WTC11 (cell line): ENCODE measurements at places on chromosomes 5 and 9. TPM values are rescaled to one million over a fixed set of nuclear protein-coding genes. Genes with fewer than 3 reads are reported as not detected.

DNA sequence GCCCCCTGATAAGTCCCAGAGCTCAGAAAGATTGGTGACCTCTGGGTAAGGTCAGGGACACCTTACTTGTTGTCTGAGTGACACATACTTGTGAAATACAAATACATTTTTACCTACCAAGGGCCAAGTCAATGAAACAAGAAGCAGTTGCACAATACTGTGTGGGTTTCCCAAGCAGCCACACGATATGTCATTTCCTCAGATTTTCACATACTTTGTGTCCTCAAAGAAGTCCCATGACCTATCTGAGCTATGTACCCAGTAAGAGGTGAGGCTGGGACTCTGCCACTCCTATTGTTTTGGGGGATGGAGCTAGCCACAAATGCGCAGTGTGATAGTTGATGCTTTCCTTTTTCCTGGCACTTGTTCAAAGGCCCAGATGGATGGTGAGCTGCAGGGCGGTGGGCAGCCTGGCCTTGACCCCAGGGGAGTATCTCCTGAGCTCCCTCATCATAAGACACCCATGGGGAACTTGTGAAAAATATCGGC lies 4.8 kb upstream of the SLC25A51 start:
- no peak for DNase-seq
- H3K36me3 ChIP-seq: no peaks in the 10 kb centered on the region
- H3K27ac ChIP-seq: no peak overlapping the region
- peaks cover 13% of the 10 kb centered on the region for H3K4me1 ChIP-seq
- no peak overlapping the region for H3K4me3 ChIP-seq

DNA sequence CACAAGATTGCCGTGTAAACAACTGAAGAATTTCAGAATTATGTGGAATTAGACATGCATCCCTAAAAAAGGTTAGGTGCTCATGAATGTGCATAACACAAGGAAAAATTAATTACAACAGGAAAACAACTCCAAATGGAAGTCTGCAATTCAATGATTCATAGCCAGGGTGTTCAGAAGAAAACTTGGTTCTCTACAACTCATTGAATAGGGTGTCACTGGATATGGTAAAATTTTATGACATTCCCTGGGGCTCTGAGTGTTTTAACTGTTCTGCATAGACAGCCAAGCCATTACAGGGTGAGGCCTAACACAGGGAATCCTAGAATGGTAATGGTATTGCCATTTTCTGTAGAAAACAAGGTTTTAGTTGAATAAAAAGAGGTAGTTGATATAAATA lies 24.4 kb upstream of the ZSWIM6 start:
- no peak overlapping the region for H3K27ac ChIP-seq
- H3K36me3 ChIP-seq: no peaks in the 10 kb centered on the region
- no peak for DNase-seq
- H3K27me3 ChIP-seq: peaks cover 51% of the 10 kb centered on the region
- H3K4me1 ChIP-seq: peaks cover 10% of the 10 kb centered on the region

GRCh38 chr9:123922911-123923310 lies 7.0 kb downstream of the DENND1A start:
- H3K36me3 ChIP-seq: peaks cover 21% of the 10 kb centered on the region
- H3K4me3 ChIP-seq: no peak overlapping the region
- no peak overlapping the region for H3K27ac ChIP-seq
- peaks cover 38% of the 10 kb centered on the region for H3K4me1 ChIP-seq
- no peaks in the 10 kb centered on the region for H3K27me3 ChIP-seq

DNA sequence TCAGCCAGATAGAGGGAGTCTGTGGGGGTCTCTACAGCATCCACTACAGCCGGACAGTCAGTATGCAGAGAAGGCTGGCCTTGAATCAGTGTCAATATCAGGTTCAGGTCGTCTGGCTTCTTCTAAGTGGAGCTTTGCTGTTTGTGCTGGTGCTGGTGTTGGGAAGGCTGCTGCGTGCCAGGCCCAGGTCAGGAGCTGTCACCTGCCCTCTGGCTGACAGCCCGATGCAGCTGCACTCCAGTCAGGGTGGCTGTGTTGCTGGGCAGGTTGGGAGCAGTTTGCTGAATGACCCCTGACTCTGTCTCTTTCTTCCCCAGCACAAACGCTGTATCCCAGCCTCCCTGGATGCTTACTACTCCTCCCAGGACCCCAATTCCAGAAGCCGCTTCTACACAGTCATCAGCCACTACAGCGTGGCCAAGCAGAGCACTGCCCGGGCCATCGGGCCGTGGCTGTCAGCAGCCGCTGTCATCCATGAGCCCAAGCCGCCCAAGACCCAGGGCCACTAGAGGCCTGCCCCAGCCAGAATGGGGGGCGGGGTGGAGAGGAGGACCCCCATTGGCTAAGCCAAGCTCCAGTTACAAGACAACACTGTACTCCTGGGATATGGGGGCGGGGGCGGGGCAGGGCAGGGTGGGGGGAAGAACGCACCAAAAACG lies 61.6 kb downstream of the NSG2 start:
- no peak overlapping the region; the same call in 1 of the 2 replicates for H3K27ac ChIP-seq
- peak; percentile 49 for DNase-seq
- no peak overlapping the region for H3K4me3 ChIP-seq
- H3K27me3 ChIP-seq: no peaks in the 10 kb centered on the region
- peaks cover 21% of the 10 kb centered on the region for H3K4me1 ChIP-seq
- no peaks in the 10 kb centered on the region for H3K36me3 ChIP-seq

DNA sequence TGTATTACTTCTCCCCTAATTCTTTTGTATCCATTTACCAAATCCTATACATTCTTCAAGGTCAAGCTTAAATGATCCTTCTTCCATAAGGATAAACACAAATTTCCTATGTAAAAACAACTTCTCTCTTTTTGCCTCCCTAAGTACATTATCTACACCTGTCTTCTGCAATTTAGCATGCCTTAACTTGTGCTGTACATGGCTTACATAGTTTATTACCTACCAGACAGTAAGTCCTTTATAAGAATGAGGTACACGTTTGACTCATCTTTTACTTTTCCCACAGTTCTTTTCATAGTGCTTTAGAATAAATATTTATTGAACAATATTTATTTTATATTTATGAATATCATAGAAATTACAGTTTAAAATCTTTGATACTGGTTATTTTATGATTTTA lies 33.4 kb downstream of the GIN1 start:
- peaks cover 43% of the 10 kb centered on the region for H3K36me3 ChIP-seq
- no peaks in the 10 kb centered on the region for H3K4me1 ChIP-seq
- H3K27me3 ChIP-seq: no peaks in the 10 kb centered on the region; the same call in 1 of the 2 replicates
- H3K27ac ChIP-seq: no peak overlapping the region
- DNase-seq: no peak

DNA sequence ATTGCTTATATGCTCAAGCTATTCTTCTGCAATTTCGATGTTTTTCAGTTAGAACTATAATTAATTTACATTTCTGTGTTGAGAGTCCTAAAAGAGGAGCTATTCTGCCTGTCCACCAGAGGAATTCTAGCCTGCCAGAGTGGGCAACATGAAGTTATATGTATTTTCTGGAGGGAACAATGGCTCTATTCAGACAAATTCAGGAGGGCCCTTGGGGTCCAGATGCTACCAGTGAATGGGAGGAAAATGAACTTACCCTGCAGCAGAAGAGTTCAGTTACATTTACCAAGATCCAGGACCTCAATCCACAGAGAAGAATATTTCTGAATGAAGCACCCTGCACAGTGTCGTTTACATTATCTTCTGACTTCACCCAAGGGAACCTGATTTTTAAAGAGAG lies 80.7 kb downstream of the ITGA1 start:
- H3K36me3 ChIP-seq: no peaks in the 10 kb centered on the region
- H3K27ac ChIP-seq: no peak overlapping the region
- H3K4me1 ChIP-seq: peaks cover 5% of the 10 kb centered on the region

- peaks cover 13% of the 10 kb centered on the region for H3K36me3 ChIP-seq
- DNase-seq: peak; percentile 6
Measured at GRCh38 chr5:1507961-1508658, 15.7 kb downstream of the LPCAT1 start.

DNA sequence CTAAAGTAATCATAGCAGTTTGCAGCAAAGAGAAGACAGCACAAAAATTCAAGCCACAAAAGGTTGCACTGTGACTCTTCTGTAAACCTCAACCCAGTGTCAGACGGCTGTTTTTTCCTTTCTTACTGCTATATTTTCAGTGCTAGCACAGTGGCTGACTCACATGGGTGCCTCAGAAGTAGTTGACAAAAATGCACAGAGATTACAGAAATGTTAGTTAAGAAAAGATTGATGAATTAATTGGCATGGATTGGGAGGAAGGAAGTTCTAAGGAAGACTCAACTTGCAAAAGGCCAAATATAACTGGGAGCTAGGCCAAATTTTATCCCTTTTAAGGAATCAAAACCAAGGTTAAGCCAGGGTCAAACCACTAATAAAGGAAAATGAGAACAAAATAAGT lies 43.7 kb upstream of the ITGA1 start:
- H3K27ac ChIP-seq: no peak overlapping the region
- no peaks in the 10 kb centered on the region for H3K27me3 ChIP-seq
- H3K36me3 ChIP-seq: no peaks in the 10 kb centered on the region
- no peak for DNase-seq
- peaks cover under 1% of the 10 kb centered on the region for H3K4me1 ChIP-seq

DNA sequence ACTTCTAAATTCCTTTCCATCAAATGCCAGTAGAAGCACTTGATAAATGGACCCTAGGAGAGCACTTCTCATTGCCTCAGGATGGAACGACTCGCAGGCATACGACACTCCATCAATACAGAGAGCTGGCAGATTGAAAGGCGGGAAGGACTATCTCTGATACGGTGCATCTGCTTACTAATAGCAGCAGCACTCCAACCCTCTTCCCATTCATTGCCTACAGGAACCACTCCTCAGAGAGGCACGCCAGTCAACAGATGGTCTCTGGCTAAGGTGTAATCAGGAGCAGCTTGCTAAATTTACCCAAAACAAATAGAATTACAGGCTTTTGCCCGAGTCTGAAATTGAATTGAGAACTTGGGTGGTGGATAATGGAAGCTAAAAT lies 168.1 kb downstream of the EFNA5 start:
- no peaks in the 10 kb centered on the region for H3K36me3 ChIP-seq
- peak overlapping the region; percentile 10; the same call in 1 of the 2 replicates for H3K27ac ChIP-seq
- DNase-seq: no peak
- no peaks in the 10 kb centered on the region for H3K27me3 ChIP-seq
- no peak overlapping the region for H3K4me3 ChIP-seq
- peaks cover 65% of the 10 kb centered on the region for H3K4me1 ChIP-seq

DNA sequence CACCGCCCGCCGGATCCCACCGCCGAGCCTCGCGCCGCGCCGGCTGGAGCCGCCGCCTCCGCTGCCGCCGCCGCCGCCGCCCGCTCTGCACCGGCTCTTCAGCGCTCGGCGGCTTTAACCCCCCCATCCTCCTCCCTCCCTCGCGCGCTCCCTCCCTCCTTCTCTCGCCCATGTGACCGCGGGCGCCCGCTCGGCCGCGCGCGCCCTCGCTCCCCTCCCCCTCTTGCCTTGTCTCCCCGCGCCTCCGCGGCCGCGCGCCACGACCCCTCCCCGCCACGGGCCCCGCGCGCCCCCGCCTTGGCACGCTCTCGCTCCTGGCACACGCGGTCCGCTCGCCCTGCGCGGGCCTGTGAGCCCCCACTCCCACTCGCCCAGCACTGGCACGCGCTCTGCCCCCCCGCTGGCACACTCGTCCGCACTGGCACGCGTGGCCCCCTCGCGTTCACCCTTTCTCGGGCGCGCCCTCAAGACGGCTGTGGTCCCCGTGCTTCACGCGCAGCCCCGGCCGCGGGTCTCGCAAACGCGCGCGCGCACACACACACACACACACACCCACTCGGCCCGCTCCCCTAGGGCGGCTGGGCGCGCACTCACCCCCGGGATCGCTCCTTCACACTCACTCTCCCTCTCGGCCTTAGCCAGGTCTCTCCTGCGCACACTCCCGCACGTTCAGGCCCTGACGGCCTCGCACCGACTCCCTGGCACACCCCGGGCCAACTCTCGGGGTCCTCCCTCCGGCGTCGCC lies at the start of gene CNTFR:
Gene CNTFR (minus strand): TSS at position 89 of the 745 bp plus-strand sequence. CDS start 20,743 bp downstream, outside the sequence.
- no peak within 1 kb of the TSS for H3K27ac ChIP-seq
- peak within 1 kb of the TSS; percentile 78 for H3K4me3 ChIP-seq
- no peaks in the 10 kb centered on the region for H3K36me3 ChIP-seq

- no peak overlapping the region for H3K27ac ChIP-seq
- no peak for DNase-seq
- no peak overlapping the region for H3K4me3 ChIP-seq
- H3K4me1 ChIP-seq: no peaks in the 10 kb centered on the region
Measured at GRCh38 chr5:45796959-45797553, 100.9 kb upstream of the HCN1 start.

DNA sequence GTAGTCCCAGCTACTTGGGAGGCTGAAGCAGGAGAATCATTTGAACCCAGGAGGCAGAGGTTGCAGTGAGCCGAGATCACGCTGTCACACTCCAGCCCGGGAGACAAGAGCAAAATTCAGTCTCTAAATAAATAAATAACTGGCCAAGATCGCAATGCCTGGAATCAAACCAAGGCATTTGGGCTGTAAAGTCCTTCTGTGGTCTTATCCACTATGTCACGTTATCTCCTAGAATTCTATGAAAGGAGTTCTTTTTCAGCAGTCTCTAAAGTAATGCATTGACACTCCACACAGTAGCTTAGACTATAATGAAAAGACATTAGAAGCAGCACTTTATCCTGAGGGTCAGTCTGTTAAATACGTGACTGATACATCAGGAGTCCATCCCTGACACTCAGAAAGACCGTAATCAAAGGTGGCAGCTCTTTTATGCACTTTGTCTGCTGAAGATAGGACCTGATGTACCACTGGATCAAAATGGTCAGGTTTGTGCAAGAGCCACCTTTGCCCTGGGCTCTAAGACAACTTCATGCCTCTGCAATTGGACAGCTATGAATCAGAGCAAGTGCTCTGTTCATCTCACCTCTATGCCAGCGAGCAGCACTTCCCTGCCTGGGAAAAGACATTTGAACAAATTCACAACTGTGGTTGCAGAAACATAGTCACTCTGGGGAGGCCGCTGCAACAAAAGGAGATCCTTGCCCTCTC lies 31.7 kb upstream of the GNA14 start:
- no peak overlapping the region for H3K27ac ChIP-seq
- no peaks in the 10 kb centered on the region for H3K4me1 ChIP-seq
- H3K36me3 ChIP-seq: peaks cover 18% of the 10 kb centered on the region
- no peaks in the 10 kb centered on the region for H3K27me3 ChIP-seq

DNA sequence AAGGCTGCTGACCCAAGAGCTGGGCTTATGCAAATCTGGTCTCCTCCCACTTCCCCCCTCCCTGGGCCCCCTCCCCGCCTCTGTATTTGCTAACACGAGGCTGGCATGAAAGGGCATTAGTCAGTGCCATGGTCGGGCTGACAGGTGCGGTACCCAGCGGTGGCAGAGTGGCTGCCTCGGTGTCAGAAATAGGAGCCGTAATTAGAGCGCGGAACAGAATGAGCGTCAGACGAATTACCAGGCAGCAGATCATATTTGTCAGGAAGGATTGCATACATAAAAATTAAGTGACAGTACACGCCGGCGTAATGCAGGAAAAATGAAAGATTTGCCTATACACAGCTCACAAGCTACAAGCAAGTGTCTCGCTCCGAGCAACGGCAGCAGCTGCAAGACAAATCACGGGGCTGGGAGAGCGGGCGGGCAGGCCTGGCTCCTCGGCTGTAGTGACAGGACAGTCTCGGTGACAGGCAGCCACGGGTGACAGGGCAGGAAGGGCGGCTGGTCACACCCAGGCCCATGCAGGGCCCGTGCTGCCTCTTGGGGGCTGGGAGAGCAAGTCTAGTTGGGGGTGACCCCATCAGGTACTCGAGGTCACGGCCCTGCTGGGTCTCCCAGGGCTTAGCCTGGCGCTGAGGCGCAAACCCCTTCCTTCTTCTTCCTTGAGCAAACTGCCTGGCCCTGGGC lies 72.4 kb downstream of the NEK6 start:
- no peaks in the 10 kb centered on the region for H3K4me1 ChIP-seq
- H3K36me3 ChIP-seq: no peaks in the 10 kb centered on the region
- H3K27me3 ChIP-seq: no peaks in the 10 kb centered on the region
- DNase-seq: no peak

Gene SV2C
- 0.05 to 0.09 TPM (median 0.07 TPM) in 3 replicates for total RNA-seq

Gene CLK4
- total RNA-seq: 11.1 to 16.0 TPM (median 12.7 TPM) in 3 replicates

Gene C5orf52
- total RNA-seq: not detected in 3 replicates

Gene SPINK4
- total RNA-seq: not detected in 3 replicates

Gene SH3RF2
- 0.83 to 1.6 TPM (median 0.98 TPM) in 3 replicates for total RNA-seq

Gene PCDHGA11
- total RNA-seq: 7.0 to 8.4 TPM (median 7.1 TPM) in 3 replicates

Gene TRAF2
- 55.0 to 62.5 TPM (median 61.3 TPM) in 3 replicates for total RNA-seq

Gene PCDHGB7
- 10.5 to 11.2 TPM (median 10.7 TPM) in 3 replicates for total RNA-seq
